GDM1 (cell line): ENCODE measurements at places on chromosomes 12 and 14.

GRCh38 chr12:63308671-63309070 is 157.7 kb upstream of the AVPR1A start:
- no peak for DNase-seq

DNA sequence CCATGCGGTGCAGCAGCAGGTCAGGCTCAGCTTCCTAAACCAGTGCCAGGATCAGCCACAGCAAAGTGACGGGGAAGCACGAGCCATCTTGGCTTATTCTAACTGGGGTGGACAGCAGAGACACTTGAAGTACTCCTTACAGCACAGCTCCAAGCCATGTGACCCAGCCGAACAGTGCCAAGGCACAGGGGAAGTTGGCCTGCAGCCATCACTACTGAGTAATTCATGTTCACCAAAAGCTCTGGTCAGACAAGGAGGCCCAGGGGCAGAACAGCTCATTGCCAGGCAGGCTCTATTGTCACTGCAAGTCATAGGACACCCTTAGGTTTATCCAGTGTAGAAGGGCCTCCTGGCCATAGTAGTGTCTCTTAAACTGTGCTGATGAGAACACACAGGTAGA is 23.4 kb upstream of the SLC35F4 start:
- no peak for DNase-seq

DNA sequence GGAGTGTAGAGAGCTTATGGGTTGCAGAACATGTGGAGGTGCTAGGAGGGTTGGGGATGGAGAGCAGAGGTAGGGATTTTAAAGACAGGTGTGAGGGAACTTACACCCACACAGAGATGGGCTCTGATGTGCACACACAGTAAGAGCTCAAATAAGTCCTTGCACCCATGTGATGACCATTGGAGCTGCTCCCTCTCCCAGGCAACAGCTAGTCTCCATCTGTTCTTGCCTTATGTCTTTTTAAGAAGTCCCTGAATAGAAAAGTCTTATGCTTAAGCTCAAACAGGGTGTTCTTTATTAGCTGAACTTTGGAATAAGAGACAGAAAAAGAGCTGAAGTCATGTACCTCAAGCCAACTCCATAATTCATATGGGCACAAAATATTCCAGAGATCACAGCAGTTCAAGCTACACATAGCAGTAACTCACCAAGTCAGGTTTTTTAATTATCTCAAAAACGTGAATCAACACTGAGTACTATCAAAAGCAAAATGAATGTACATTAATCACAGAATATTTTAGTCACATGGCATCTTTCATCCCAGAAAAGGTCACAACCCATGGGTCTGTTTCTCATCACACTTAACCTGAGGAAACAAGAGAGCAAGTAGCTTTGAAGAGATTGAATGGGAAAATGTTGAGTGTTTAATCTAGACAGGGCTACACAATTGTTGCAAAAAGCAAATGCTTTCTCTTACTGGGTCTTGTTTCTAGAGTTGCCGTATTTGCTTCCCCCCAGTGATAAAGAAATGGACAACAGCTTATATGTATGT is 1513.6 kb upstream of the SEL1L start:
- no peak for DNase-seq

GRCh38 chr12:113347892-113348291 is 10.5 kb upstream of the PLBD2 start:
- DNase-seq, result no peak

- no peak for DNase-seq
These were observed 354.3 kb downstream of the CEP128 start for GRCh38 chr14:80587096-80587724.

GRCh38 chr14:98766818-98767217 is 505.2 kb downstream of the BCL11B start:
- no peak for DNase-seq

DNA sequence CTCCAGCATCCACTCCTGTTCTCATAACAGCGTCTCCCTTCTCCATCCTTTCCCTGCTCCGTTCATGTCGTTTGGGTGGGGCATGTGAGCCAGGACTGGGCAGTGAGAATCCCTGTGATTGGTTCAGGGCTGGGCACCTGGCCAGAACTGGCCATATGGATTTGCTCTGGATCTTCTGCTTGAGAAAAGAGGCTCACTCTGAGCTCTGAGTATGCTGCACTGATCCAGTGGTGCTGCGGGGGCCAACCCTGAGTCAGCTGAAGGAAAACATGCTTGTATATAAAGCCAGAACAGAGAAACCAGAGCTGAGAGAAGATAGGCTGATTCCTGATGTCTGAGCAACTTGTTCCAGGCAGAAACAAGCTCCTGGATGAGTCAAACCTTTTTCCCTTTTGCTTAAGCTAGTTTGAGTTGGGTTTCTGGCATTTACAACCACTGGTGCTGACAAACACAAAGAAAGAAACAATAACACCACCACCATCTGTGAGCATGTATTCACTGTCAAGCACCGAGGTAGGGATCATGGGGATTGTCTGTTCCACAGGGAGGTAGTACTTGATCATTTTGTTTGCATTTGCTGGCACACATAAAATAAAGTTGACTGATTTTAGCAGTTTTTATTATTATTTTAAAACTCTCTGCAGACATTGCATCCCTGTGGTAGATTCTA is 14.0 kb upstream of the HPD start:
- no peak for DNase-seq

DNA sequence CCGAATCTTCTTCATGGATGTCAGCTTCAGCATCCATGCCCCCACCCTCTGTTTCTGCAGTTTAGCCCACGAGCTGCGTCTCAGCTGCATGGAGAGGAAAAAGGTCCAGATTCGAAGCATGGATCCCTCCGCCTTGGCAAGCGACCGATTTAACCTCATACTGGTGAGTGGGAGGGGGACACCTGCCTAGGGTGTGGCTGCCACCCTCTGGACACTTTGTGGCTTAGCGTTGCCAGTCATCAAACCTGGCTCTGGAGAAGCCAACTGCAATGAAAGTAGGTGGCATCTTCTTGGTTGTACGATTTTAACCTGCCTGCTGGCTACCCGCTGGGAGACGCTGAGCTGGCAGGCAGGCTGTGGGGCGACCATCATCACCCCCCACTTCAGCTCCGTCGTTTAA is 16.7 kb downstream of the DCAF4 start:
- DNase-seq, result no peak

DNA sequence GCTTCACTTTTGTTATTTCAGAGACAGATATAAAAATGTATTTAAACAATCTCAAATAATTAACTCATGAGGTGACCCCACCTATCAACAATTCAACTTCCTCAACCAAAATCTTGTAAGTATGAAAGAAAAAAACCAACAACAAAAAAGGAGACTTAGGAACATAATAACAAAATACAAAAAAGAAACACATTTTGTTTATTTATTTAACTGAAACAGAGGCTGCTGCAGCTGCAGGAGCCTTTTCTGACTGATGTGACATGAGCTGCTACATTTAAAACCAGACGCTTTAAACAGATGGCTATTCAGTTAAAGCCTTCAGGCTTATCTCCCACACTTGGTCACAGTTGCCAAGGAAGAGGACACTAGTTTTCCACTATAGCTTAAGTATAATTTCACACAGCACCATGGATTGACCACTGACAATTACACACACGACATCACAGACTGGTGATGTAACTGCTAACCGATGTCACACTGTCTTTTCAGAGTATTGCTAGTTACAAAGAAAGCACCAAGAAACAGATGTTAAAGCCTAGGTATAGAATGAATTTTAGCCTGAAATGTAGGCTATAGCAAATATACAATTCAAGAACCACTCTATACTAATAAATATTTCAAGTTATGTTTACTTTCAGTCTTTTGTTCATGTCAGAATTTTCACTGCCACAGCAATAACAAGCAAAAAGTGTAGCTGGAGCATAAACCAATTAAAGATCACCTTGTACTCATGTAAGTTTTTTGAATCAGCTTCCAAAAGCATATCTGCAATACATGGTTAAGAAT is 113.0 kb downstream of the MED13L start:
- DNase-seq, result no peak

- DNase-seq, result no peak
These were observed 23.5 kb downstream of the BHLHE41 start for GRCh38 chr12:26101350-26101734.

DNA sequence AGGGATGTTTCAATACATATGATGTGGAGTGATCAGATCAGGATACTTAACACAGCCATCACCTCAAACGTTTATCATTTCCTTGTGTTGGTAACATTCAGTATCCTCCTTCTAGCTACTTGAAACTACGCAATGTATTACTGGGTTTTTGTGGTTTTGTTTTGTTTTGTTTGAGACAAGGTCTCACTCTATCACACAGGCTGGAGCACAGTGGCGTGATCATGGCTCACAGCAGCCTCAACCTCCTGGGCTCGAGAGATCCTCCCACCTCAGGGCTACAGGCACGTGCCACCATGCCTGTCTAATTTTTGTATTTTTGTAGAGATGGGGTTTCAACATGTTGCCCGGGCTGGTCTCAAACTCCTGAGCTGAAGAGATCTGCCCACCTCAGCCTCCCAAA is 70.2 kb upstream of the BCL11B start:
- DNase-seq, result no peak

DNA sequence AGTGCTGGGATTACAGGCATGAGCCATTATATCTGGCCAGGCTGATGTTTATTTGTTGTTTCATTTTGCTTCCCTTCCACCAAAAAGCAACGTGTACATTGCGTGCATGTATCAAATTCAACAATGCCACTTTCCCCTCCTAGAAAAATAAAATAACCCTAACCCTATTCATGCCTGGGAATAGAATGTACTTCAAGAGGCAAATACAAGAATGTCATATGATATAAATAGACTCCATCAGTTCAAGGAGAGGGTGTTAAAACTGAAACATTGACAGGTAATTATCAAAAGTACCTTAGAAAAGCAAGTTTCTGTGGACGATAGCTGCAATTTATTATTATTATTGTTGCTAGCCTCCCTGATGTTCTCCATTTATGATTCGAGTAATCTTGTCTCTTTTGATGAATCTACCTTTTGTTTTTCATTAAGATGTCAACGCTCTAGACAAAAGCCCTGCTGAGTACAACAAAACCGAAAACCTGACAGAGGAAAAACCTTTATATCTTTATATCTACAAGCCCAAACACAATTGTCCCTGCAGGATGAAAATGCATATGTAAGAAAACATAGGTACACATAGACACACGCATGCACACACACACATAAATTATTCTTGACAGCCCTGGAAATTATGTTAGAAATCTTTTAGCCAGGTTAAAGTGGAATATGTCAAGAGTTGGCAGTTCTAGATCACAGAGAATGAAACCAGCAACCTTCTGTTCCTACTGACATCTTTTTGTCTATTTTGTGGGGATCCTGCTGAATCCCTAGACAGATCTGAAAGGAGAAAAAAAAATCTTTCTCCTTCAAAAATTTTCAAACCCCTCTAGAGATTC is 98.9 kb downstream of the BTG1 start:
- no peak for DNase-seq

GRCh38 chr12:29164477-29165393 is 15.7 kb downstream of the FAR2 start:
- no peak for DNase-seq

GRCh38 chr14:36820111-36820709 is 158.6 kb downstream of the PAX9 start:
- DNase-seq, result no peak

GRCh38 chr14:72054911-72055310 is 122.7 kb downstream of the RGS6 start:
- DNase-seq, result no peak

- DNase-seq, result no peak
These were observed 966 bp downstream of the BICD1 start for GRCh38 chr12:32107359-32108267.

DNA sequence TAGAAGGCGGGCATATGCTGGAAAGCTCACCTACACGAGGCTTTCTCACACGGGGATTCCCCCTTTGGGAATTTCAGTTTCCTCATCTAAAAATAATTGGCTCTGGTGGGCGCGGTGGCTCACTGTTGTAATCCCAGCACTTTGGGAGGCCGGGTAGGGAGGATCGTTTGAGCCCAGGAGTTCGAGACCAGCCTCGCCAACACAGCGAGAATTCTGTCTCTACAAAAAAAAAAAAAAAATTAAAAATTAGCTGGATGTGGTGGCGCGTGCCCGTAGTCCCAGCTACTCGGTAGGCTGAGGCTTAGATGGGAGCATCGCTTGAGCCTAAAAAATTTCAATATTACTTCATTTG is 400 bp upstream of the NDUFA12 start:
- no peak for DNase-seq

GRCh38 chr12:112714166-112714710 is 77.3 kb upstream of the RPH3A start:
- no peak for DNase-seq

DNA sequence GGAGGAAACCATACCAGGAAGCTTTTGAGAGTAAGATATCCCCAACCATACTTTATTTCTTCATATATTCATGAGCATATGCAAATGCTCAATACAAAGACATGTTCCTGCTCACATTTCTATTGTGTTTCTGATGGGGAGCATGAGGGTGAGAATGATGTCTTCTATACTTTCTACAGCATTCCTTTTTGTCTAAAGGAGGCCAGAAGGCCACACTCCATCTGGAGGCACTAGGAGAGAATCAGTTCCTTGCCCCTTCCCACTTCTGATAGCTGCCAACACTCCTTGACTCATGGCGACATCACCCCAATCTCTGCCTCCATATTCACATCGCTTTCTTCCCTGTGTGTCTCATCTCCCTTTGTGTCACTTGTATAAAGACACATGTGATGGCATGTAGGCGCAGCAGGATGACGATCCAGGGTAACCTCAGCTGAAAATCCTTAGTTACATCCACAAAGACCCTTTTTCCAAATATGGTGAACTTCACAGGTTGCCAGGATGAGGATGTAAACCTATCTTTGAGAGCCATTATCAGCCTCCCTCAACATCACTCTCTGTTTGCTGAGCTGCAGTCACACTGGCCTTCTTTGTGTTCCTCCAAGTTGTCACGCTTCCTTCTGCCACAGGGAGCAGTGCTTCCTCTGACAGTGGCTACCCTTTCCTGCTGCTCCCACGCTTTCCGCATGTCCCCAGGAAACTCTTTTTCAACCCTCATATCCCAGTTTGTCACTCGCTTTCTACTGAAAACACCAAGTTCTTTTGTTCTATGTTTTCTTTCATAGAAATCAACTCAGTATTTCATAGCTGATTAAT is 96.9 kb downstream of the STXBP6 start:
- DNase-seq, result no peak

DNA sequence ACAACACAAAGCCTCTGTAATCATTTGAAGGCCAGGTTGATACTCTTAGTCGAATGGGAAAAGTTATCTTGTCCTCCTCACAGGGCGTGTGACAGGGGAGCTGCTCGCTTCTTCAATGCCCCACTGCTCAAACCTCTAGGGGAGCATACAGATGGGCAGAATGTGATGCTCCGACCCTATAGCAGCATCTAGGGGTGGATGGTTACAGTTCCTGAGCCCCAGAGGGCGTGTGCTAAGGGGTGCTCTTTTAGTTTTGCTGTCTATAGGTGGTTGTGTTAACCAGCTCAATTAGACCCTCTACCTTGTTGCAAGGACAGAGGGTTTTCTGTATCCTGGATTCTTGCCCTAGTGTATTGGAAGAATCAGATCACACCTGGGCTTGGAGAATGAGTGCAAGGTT is 47.8 kb downstream of the HSD17B6 start:
- DNase-seq, result no peak

DNA sequence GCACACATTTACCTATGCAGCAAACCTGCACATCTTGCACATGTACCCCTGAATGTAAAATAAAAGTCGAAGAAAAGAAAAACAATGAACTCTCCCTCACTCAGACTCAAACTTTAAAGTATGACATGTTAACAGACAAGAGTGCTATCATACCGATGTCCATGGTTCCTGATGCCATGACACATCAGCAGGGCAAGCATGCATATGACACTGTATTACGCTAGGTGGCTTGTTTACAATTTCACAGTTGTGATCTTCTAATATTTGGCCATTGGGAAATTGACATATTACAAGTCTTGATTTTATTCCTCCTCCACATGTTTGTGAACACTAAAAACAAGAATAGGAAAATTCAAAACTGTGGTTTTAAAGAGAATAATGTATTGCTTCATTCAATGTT is 126.6 kb downstream of the ADAMTS20 start:
- no peak for DNase-seq
